Dermis microvascular lymphatic vessel endothelial cell (primary cell): ENCODE measurements at places on chromosomes 4 and X. TPM values are rescaled to one million over a fixed set of nuclear protein-coding genes. Genes with fewer than 3 reads are reported as not detected.

The CT83 gene
- not detected in 2 replicates for total RNA-seq

DNA sequence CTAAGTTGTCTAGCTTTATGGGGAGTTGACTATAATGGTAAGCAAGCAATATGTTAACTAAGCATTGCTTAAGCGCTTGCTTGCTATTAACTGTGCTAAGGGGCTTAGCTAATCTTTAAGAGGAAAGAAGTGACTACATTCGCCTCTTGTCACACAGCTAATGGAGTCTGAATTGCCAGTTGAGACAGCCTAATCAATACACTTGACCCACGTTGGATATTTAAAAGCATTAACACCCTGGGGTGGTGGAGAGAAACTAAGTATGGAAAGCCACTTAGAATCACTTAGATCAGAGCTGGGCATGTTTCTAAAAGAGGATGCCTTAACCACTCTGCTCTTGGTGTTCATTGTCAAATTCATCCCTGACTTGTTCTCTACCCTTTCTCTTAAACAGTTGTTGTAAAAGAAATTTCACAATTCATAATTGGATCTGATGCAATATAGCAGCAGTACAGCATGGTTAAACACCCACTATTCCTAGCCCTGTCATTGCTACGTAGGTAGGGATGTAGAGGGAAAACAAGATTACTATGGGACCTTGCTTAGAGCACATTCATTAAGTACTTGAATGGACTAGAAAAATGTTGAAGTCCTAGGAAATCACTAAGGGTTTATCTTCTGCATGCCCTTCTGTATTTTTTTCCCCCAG, 3.5 kb downstream of the ZAR1 start:
- DNase-seq: no peak

- DNase-seq: no peak
These were observed 20.2 kb downstream of the CYP2U1 start for GRCh38 chr4:107951551-107951950.

The SCD5 gene
- total RNA-seq: 23.6 and 23.8 TPM in 2 replicates

The STS gene
- total RNA-seq: 4.9 and 7.8 TPM in 2 replicates

GRCh38 chrX:19096586-19096985, 25.7 kb downstream of the ADGRG2 start:
- DNase-seq: no peak

The GAGE12J gene
- total RNA-seq: not detected in 2 replicates

DNA sequence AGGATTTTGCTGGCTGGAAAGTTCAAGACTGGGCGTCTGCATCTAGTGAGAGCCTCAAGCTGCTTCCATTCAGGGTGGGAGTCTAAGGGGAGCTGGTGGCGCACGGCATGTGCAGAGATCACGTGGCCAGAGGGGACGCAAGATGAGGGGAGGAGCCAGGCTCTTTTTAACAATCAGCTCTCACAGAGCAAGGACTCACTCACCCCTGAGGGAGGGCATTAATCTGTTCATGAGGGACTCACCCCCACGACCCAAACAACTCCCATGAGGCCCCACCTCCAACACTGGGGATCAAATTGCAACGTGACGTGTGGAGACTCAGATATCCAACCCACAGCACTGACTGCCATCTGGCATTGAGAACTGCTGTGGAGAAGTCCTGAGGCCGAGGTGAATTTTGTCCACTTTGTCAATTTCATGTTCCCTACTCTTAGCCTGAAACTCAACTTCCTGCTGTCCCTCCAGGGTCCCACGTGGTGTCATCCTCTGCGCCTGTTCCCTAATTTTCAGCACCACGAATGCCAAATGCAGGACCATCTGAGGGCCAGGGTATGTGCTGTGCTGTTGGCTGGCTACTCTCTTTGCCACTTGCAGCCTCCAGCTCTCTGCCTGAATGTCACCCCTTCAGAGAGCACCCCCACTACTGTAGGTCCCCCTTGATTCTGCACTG, 5.6 kb downstream of the ZFP92 start:
- no peak for DNase-seq

GRCh38 chr4:74674750-74675149, 119.6 kb downstream of the BTC start:
- no peak for DNase-seq

DNA sequence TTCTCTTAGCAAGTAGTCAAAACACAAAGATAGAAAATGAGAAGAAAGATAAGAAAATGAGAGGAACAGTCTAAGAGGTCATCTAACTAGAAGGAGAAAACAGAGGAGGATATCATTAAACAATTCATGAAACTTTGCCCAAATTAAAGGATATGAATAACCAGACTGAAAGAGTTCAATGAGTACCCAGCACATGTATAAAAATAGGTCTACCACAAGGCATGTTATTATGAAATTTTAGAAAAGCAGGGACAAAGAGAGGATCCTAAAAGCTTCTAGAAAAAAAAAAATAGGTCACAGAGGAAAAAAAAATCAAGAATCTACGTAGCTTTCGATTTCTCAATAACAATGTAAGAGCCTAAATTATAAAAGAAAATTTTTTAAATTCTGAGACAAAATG, 118.5 kb downstream of the WDFY3 start:
- no peak for DNase-seq

- DNase-seq: no peak
These were observed 147.6 kb upstream of the FGF16 start for GRCh38 chrX:77299549-77299948.

DNA sequence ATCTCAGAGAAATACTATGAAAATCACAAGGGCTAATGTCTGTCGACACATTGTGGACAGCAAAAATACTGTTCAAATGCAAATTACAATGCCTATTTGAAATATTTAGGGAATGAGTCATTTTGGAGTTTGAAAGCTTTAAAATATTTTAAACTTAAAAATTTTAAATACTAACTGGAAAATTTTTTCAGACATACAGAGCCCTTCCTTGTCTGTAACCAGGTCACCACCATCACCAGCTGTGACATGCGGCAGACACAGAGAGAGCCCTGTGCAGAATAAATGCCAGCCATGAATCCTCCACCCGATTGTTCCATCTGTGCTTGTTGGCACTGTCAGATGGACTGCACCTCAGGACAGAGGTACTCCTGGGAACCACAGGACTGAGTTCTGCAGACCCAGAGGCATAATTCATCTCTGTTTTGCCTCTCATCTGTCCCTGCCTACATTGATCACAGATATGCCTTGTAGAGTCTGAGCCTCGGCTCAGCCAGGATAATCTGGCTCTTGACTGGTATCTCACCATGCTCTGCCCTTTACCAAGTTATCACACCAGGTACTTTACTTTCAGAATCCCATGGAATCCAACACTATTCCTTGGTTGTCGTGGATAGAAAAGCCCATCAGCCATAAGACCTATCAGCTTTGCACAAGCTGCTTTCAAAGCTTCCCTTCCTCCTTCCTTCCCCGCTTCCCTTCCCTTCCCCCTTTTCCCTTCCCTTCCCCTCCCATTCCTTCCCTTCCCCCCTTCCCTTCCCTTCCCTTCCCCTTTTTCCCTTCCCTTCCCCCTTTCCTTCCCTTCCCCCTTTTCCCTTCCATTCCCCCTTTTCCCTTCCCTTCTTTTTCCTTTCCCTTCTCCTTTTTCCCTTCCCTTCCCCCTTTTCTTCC, 67.2 kb downstream of the TBC1D9 start:
- no peak for DNase-seq

The CSN3 gene
- total RNA-seq: not detected in 2 replicates

The ACE2 gene
- not detected in 2 replicates for total RNA-seq

The ZNF157 gene
- not detected in 2 replicates for total RNA-seq
